ENCODE measurements at places on chromosomes 3 and 15.

DNA sequence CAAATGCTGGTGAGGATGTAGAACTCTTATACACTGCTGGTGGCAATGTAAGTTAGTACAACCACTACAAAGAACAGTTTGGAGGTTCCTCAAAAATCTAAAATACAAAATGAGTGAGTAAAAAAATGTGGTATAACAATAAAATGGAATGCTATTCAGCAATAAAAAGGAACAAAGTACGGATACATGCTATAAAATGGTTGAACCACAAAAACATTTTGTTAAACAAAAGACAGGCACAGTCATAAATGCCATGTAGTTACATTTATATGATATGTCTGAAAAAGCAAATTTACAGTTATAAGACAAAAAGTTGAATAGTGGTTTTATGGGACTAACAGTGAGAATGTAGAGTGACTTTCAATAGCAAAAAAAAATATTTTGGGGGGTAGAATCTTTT, 285.8 kb downstream of the TBC1D5 start:
- DNase-seq: no peak

- DNase-seq: no peak
Measured at GRCh38 chr3:141360888-141361598, 7.3 kb upstream of the ZBTB38 start.

- no peak for DNase-seq
Measured at GRCh38 chr3:112640276-112640929, 540 bp downstream of the CCDC80 start.

DNA sequence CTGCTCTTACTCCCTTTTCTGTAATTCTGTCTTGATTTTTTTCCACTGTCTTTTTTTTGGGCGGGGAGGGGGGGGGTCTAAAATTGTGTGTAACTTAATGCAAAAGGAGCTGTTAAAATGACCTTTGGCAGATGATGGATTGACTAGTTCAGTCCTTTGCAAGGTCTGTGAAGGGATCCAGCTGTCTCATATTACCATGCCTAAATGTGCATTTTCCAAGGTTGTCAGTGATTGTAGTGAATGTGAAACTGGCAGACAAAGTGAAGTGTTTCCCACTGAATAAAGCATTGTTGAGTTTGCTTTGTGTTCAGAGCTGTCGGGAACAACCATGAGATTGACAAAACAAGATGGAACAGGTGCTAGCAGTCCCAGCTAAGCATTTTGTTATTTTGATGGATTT, 110.1 kb upstream of the SKOR1 start:
- no peak for DNase-seq

DNA sequence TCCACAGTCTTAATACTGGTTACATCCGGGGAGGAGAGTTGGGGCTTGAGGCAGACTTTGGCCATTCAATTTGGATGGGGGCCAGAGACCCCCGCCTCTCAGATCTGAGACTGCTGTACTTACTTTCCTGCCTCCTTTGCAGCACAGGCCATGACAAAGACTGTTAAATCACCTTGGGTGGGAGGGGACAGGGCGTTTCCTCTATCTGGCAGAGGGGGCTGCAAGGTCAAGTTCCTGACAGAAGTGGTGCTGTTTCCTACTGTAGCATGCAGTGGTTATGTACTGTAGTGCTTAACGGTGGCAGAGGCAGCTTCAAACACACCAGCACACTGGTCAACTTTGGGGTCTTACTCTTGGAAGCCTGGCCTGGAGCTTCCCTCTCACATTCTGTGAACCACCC, 261.2 kb upstream of the LRRFIP2 start:
- DNase-seq: no peak

GRCh38 chr3:108037770-108038169, 53.1 kb downstream of the CD47 start:
- DNase-seq: no peak

DNA sequence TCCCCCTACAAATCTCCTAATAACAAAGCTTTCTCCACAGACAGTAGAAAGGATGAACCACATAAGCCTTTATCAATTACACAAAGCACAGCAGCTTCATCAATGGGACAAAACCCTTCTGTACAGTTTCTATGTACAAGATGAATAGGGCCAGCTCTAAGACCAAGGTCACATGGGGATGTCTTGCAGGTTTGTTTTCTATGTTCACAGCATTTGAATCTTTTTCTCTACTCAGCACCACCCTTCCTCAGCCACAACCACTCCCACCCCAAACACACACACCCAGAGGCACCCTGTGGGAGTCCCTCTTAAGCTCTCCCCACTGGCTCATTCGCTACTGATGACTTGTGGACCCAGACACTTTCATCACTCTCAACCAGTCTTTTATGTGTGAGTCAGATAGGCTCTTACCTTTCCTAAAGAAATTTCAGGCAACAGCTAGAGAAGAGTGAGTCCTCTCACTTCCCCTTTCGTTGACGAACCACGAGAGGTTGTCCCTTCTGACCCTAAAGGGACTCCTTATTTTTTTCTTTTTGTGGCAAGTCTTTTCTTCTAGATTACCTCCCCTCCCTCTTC, 57.9 kb downstream of the ARHGAP31 start:
- DNase-seq: peak; percentile 33

- DNase-seq: no peak
Measured at GRCh38 chr15:81852411-81853149, 193.2 kb downstream of the MEX3B start.

GRCh38 chr15:38688761-38689160, 124.1 kb upstream of the RASGRP1 start:
- DNase-seq: peak; percentile 59

Measured in activated T-cell treated with anti-CD3 and anti-CD28 coated beads for 24 hours (primary cell).